ENCODE measurements at places on chromosomes 4 and X.

DNA sequence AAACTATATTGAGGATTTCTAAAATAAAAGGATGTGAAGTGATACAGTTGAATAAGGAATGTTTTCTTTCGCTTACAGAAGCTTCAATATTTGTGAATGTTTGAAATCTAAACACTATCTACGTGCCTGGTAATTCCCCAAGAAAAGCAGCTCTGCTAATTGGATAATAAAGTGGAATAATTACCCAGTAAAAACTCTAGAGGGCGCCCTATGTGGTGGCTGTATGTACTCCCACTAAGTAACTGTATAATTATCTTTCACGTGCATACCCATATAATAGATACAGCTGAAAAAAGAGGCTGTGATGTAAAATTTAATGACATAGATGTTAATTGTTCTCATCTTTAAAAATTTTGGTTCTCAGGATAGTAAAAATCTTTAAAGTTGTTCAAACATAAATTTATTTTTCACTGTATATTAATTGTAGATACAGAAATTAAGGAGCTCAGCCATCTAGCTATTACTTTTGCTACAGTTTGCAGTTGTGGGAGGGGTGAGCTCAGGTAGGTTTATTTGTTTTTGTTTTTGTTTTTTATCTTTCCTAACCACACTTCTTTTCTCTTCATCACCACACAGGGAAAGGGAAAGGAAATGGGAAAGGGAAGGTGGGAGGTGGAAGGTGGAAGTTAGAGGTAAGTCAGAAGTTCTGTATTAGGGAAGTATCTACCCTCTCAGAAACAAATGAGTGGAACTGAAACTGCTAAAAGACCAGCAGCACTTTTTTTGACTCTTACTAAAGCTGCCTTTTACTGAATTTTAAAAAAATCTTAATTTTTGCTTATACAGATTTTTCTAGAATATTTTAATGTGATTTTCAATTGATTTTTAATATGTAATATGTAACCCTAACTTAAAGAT, 151.7 kb upstream of the RPS6KA6 start:
- no peak for DNase-seq

DNA sequence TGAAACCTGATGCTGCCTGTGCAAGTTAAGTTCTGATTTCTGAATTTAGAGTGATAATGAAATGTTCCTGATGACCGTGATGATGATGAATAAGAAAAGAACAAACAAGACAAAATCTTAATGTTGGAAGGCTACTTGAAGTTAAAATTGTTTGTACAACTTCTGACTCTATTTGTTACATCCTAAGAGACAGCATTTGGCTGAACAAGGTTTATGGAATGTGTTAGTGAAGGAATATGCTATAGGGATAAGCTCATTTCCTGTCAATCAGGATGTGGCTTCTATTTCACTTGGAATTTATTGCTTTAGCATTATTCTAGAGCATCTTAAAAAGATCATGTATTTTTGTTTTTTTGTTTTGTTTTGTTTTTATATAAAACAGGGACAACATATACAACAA, 267.5 kb downstream of the FAT4 start:
- DNase-seq, result no peak

DNA sequence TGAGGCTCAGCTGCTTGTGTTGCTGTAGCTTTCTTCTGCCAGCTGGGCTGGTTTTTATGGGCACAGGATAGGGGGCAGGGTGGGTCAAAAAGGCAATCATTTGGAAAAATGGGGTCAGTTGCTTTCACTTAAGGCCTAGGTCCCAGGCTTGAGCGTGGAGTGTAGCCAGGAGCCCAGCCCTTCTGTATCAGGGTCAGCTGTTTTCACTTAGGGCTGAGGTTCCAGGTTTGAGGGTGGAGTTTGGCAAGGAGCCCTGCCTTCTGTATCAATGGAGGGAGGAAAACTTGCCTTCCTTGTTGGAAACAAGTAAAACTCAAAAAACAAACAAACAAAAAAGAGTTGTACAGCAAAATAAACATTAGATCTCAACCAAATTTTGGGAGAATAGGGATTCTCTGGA, 37.0 kb upstream of the UGT8 start:
- no peak for DNase-seq

DNA sequence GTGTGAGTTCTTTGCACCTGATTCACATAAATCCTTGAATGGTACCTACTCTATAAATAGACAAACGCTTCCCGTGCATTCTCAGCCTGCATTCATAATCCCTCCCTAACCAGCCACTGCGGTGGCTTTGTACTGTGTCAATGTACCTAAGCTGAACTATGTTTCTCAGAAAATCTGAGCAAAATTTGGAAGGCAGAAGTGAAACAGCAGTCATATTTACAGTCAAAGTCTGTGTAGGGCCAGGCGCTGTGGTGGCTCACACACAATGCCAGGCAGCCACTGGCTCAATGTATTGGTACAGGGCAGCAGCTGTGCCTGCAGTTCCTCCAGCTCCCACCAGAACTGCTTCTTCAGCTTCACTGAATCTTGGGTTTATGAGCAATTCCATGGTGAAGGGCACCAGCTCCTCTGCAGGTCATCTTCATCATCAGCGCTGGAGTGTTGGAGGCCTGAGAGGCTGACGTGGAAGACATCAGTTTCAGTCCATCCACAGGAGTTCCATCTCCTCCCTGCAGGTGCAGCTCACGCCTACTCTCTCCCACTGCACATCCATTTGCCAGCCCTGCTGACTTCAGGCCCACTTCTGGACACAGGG, 32.3 kb upstream of the IRF2 start:
- peak; percentile 72 for DNase-seq

Measured in activated T-cell treated with anti-CD3 and anti-CD28 coated beads, Interleukin-2, amount 50 U/mL, for 72 hours (primary cell).